Suppressor macrophage (primary cell): ENCODE measurements at places on chromosomes 11 and 22.

GRCh38 chr11:19953336-19953735 is 206.9 kb downstream of the DBX1 start:
- no peak for DNase-seq

DNA sequence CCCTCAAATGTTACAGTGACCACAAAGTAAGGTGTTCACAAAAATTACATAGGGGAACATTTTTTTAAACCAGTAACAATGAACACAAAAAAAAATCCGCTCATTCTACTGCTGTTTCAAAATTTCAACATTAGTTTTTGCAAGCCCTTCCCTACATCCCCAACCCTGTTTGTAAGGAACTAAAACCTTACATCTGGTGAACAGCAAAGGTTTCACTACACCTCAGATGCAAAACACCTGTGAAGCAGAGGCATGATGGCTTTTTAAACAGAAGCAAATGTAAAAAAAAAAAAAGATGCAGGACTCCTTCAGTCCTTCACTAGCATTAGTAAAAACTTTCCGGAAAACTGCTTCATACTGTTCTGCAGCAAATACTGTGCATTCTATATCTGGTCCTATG is 50.0 kb upstream of the API5 start:
- no peak for DNase-seq

- no peak for DNase-seq
These were observed 3.7 kb upstream of the RELT start for GRCh38 chr11:73372375-73372993.

DNA sequence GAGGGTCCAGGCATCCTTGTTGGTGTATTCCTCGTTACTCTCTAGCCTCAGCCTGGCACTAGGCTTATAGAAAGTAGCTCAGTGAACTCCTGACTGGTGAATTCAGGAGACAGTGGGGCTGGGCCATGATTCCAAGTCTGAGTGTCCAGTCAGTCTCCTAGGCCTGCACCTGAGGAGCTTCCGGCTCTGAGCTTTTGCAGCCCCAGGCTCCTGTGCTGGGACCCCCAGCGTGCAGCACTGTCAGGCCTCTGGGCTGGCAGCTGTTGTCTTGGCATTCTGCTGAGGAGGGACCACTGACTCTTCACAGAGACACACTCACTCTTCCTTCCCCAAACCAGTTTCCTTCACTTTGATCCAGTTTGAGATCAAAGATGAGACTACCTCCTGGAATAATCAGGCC is 82.4 kb downstream of the CTTN start:
- DNase-seq, result no peak

DNA sequence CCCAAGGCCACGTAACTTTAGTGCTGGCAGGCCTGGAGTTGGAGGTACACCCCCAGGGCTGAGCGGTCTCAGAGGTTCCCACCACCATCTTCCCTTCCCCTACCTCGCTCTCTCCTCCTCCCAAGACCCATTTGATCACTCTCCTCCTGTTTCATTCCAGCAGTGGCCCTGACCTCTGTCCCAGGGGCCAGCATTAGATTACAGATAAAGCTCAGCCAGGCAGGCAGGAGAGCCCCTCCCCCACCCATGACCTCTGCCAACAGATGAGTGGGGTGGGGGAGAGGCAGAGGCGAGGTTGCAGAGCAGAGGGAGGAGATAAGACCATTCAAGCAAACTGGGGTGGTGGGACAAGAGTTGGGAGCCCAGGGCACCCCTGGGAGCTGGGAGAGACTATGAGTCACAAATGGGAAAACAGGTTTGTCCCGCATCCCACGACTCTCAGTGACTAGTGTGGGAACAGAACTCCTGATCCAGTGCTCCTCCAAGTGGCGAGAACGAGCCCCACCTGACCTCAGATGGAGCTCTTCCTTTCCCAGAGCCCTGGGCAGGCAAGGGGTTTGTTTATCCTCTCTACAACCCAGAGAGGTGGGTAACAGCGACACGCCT is 367.9 kb downstream of the MN1 start:
- no peak for DNase-seq

- no peak for DNase-seq
These were observed 29.9 kb downstream of the EIF3F start for GRCh38 chr11:8017071-8017470.

GRCh38 chr11:123020968-123021367 is 39.3 kb upstream of the BSX start:
- peak; percentile 72 for DNase-seq

DNA sequence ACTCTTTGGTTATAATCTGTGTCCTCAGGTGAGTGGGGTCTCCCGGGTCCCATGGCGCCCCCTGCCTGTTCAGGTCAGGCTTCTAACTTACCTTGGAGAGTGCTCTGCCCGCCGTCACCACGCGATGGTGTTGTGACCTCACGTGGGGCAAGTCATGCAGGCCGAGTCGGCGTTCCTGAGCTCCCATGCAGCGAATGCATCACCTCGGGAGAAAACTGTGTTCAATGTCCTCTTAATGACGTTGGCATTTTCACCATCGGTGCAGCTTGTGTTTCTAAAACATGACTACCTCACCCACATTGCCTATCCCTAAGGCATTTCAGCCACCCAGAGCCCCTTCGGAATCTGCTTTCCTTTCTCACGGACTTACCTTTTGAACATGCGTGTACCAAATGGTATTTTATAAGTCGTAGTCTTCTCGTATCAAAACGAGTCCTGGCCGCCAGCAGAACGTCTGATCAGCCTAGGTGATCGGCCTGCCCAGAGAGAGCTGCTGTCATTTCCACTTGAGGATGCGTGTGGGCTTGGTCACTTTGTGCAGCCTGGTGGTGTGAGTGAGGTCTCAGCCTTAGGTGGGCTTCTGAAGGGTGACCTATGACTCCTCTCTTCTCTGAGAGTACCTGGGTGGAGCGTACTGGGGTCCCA is 64.8 kb downstream of the TBC1D22A start:
- no peak for DNase-seq

- no peak for DNase-seq
These were observed 29.6 kb downstream of the INSC start for GRCh38 chr11:15144347-15144746.

DNA sequence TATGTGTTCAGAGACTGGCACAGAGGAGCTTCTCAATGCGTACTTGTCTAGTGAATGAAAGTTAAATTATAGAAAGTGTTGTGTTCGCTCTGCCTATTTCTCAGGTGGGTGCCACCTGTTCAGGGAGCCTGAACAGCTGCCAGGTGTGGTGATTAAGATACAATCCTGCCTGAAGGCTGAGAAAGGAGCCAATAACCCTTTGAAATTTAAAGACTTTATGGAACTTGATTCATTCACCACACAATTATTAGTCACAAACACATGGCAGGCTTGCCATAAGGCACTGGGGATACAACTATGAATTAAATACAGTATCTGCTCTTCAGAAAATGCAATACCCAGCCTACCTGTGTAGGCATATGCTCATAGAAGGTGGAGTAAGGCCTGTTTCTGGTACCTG is 92.9 kb upstream of the AMOTL1 start:
- DNase-seq, result no peak

- DNase-seq, result no peak
These were observed 45.9 kb upstream of the CARS1 start for GRCh38 chr11:3103076-3103475.

DNA sequence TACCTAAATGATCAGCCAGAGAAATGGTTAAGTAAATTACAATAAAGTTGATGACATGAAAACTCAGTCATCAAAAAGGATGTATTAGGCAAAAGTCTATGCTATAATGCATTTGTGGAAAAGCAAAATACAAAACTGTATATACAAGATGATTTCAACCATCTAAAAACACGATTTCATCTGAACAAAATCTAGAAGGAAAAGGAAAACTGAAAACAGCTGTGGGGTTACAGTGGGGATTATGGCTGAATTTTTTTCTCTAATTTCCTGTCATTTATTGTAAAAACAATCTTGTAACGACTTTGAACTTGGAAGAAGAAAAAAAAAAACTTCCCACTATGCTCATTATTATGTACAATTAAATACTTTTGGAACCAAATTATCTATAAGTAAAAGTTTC is 30.3 kb downstream of the CHEK2 start:
- no peak for DNase-seq

DNA sequence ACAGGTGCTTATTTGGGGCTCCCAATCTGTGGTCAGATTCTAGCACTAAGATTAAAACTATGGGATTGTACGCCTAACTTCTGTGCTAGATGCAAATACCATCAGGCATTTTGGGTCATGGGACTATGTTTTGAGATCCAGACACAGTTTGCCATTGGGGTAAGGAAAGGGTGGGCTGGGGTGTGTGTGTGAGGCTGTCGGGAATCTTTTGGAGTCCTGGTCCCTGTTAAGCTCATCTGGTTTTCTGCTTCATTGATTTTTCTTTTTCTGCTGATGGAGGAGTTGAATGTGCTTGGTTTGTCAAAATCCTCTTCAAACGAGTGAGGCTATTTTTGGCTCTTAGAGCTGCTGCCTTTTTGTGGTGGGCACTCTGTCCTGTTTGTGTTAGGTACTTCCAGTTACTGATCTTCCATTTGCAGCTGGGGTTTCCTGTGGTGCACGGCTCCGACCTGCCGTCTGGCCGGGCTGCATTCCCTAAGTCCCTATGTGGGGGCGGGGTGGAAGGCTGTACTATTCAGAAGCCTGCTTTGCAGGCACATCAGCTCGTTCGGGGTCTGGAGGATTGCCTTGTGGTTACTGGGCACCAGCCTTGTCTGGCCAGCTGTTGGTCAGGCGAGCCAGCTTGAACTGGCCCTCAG is 2.9 kb downstream of the BCR start:
- DNase-seq, result peak; percentile 30

DNA sequence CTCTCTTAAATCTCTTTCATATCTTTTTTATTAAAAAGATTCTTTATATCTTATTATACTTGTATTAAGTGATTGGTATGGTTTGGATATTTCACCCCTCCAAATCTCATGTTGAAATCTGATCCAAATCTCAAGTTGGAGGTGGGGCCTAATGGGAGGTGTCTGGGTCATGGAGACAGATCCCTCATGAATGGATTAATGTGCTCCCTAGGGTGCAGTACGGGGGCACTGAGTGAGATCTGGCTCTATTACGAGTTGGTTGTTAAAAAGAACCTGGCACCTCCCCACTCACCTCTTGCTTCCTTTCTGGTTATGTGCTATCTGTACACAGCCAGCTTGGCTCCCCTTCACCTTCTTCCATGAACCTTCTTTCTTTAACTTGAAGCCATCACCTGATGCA is 149.6 kb downstream of the CWF19L2 start:
- DNase-seq, result no peak

DNA sequence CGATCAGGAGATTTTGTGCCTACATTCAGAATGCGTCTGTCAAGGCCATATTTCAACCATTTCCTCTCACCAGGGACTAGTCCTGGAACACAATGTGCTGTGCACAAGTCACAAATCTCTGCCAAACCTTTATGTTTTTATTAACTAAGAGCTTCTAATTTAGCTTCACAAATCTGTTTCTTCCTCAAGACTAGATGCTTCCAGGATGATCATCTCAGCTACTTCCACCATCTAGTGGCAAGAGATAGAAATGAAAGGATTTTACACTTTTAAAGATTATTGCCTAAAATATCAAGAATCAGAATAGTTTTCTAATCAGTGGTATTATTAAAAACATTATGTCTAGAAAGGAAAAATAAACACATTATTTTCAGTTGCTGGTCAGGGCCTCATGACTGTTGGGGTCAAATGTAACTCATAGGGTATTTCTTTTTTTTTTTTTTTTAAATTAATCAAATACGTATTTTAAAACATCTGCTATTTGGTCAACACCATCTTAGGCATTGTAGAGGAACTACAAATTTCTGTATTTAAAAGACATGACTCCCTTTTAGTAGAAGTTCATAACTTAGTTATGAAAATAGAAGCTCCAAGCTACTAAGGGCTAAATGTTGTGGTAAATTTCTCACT is 1102.6 kb downstream of the DLG2 start:
- no peak for DNase-seq

DNA sequence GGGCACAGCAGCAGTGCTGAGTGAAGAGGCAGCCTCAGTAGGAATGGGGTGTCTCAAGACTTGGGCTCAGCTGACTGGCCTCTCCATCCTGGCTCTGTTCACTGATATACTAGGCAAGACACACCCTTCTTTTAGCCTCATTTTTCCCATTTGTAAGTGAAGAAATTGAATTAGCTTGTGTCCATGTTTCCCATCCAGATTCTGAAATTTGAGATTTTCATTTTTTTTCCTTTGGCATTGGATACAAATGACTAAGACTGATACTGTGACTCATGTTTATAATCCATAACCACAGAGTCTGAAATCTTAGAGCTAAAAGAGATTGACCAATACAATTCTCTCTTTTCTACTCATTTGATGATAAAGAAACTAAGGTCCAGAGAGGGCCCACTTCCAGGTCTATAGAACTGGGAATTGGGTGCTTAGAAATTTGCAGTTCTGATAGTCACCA is 110.9 kb downstream of the KCNC1 start:
- no peak for DNase-seq

- DNase-seq, result no peak
These were observed 1.0 kb downstream of the PGGHG start for GRCh38 chr11:289712-290620.

DNA sequence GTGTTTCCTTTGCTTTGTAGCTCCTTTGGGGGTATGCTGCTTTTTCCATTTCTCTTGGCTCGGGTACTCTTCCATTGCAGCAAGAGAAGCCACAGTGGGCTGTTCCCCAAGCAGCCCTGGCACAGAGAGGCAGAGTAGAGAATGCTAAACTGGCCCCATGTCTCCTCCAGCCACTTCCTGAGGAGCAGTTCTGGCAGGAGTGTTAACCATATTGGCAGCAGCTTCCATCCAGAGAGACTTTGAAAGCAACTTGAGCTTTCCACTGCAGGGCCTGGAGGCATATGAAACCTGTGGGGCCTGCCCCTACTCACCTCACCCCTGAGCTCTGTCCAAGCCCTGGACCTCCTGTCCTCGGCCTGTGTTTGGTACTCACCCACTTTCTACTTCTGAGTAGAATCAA is 61.8 kb downstream of the ALX4 start:
- no peak for DNase-seq
